ENCODE measurements at places on chromosomes 1 and 21.

DNA sequence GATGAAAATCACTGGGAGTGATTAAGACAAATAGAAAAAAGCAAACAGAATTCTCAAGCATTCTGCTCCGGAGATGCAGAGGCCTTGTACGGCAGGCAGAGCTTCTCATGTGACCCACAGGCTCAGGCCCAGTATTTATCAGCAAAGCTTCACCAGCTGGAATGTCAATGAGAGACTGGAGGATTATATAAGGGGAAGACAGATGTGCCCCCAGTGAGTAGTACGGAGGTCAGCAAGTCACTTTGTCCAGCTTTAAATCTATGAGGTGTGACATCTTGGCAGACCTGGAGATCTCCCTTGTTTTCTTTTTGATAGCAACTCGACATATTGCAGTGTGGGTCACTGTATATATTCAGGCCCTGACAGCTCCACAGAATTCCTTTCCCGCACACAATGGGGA, 106.8 kb downstream of the HHIPL2 start:
- no peak for ATAC-seq

- ATAC-seq, result peak; percentile 41
Measured at GRCh38 chr1:24762133-24762676, 17.0 kb downstream of the CLIC4 start.

DNA sequence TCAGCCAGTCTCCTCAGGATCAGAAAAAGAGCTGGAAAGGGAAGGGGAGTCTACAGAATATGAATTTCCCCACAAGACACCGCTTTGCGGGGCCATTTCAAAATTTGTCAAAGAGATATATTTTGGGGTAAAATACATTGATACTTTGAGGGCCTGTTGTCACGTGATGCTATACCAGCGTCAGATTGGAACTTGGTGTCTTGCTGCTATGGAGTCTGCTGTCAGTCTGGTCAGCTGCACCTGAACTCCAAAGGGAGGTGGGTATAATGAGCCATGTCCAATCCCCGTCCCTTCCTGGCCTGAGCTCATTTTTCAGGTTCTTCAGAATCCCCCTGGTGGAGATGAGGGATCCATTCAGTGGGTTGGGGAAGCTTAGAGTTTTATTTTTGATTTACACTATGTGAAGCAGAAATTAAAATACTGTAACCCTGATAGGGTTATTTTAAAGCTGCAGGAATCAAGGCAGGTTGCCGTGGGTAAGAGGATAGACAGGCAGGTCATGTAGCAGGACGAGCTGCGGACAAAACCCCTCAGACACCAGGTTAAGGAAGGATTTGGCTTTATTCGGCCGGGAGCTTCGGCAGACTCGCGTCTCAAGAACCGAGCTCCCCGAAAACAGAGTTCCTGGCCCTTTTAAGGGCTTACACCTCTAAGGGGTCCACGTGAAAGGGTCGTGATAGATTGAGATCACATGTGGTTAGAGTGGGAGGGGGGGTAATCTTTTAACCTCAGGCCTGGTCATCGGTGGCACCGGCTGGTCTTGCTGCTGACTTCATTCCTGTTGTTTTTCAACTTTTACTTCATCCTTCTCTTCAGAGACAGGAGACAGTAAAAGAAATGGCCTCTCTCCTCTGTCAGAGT, 2.2 kb upstream of the POFUT2 start:
- ATAC-seq, result no peak

GRCh38 chr1:8121261-8122159, 95.4 kb upstream of the ERRFI1 start:
- ATAC-seq, result peak; percentile 72
